ENCODE measurements at places on chromosomes 12 and 14.

GRCh38 chr14:64728106-64728505 is 23.9 kb downstream of the PLEKHG3 start:
- no peak for DNase-seq
- H3K27ac ChIP-seq, result no peak overlapping the region
- peaks cover 30% of the 10 kb centered on the region for H3K36me3 ChIP-seq
- H3K4me3 ChIP-seq, result no peak overlapping the region
- H3K27me3 ChIP-seq, result no peaks in the 10 kb centered on the region
- peaks cover 11% of the 10 kb centered on the region for H3K4me1 ChIP-seq

DNA sequence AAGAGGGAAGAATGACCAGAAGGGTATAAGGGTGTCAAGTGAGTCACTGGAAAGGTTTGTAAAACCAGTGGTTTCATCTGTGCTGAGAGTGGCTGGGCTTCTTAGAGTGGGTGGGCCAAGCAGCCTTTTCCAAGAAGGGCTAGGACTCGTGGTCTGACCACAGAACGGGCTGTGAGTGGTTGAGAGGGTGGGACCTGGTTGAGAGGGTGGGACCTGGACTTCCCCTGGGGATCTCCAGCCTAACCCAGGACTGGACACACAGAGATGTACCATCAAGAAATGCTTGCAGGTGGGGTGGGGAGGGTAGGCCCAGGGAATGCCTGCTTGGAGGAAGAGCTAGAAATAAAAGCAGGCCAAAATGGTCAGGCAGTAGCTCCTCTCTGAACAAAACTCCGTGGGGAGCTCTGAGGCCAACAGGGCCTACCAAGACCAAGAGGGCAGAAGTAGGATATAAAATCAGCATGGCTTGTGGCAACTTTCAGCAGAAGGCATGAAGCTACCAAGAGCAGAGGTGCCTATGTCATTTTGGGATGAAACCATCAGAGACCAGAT is 140.5 kb downstream of the FOXN3 start:
- DNase-seq, result no peak
- no peaks in the 10 kb centered on the region for H3K27me3 ChIP-seq
- H3K4me1 ChIP-seq, result no peaks in the 10 kb centered on the region
- H3K36me3 ChIP-seq, result peaks cover 4% of the 10 kb centered on the region

DNA sequence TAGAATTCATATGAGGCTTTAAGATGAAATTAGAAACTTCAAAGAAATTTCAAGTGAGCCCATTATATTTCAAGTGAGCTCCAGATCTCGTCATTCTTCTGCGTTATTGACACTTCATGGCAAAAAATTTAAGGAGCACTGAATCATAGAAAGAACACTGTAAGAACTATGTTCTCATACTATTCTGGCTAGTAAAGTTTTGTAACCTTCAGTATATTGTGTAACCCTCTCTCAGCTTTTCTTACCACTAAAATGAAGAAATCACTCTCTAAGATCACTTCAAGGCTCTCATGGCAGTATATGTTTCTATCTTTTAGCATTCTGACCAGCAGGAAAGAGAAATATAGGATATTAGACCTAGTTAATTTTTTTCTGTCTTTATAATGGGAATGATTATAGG is 6.3 kb downstream of the GPHN start:
- peaks cover 1% of the 10 kb centered on the region for H3K27me3 ChIP-seq
- no peak for DNase-seq
- no peaks in the 10 kb centered on the region for H3K36me3 ChIP-seq
- H3K4me1 ChIP-seq, result no peaks in the 10 kb centered on the region
- no peak overlapping the region for H3K4me3 ChIP-seq

DNA sequence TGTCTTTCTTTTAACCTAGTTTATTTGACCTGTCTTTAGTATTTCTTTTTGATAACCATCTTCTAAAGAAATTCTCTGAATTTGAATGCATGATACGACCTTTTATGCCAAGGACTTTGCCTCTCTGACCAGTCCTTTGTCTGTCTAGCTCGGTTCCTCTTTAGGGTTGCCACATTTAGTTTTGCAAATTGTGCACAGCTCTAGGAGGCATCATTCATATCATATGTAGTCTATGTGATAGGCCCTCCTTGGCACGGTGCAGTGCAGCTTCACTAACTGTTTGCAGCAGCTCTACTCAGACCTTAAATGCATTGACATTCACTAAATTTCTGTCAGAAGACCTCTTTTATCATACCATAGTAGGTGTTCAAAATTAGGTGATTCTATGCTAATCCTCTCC is 75.6 kb downstream of the USP15 start:
- DNase-seq, result no peak
- no peaks in the 10 kb centered on the region for H3K4me1 ChIP-seq
- H3K4me3 ChIP-seq, result no peak overlapping the region
- H3K27me3 ChIP-seq, result no peaks in the 10 kb centered on the region
- no peak overlapping the region for H3K27ac ChIP-seq
- no peaks in the 10 kb centered on the region for H3K36me3 ChIP-seq

- no peak overlapping the region for H3K4me3 ChIP-seq
- DNase-seq, result peak; percentile 83
- no peaks in the 10 kb centered on the region for H3K36me3 ChIP-seq
Observed at GRCh38 chr12:19643635-19644034, 204.3 kb downstream of the AEBP2 start.

DNA sequence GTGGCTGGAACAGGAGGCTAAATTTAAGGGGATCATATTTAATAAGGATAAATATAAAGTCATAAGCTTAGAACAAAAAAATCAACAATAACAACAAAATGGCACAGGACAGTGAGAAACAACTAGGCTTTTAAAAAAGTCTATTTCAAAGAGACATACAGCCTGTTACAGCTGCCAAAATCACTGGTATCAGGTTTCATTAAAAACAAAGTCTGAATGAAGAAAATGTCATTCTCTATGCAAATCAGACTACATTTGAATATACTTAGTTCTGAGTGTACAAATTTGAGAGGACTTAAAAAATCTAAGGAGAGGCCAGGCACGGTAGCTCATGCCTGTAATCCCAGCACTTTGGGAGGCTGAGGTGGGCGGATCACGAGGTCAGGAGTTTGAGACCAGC is 44.0 kb downstream of the TFCP2 start:
- peaks cover 6% of the 10 kb centered on the region for H3K36me3 ChIP-seq
- no peak overlapping the region for H3K27ac ChIP-seq
- no peak overlapping the region for H3K4me3 ChIP-seq

- no peaks in the 10 kb centered on the region for H3K36me3 ChIP-seq
- no peaks in the 10 kb centered on the region for H3K4me1 ChIP-seq
- DNase-seq, result no peak
- no peaks in the 10 kb centered on the region for H3K27me3 ChIP-seq
Observed at GRCh38 chr12:129036135-129036534, 182.9 kb downstream of the GLT1D1 start.

GRCh38 chr12:94812345-94812744 is 162.0 kb upstream of the TMCC3 start:
- DNase-seq, result no peak
- no peaks in the 10 kb centered on the region for H3K36me3 ChIP-seq
- H3K4me1 ChIP-seq, result 0 out of 2 replicates have a peak, but pooled peaks cover 1% of the 10 kb centered on the region

DNA sequence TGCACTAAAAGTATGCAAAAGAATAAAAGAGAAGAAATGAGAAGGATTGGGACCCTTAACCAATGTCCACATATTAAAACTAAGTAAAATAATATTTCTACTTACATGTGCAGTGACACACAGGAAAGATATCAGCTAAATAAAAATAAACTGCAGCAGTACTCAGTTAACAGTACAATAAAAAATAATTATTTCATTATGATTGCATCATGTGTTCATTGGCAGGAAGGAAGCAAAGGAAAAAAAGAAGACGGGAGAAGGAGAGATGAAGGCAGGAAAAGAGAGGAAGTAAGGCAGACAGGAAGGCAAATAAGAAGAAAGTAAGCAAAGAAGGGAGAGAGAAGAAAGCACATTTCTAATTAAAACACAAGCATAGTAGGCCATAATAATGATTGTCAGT is 33.0 kb downstream of the RASSF9 start:
- no peaks in the 10 kb centered on the region for H3K4me1 ChIP-seq
- no peak for DNase-seq
- H3K27ac ChIP-seq, result no peak overlapping the region

GRCh38 chr14:61264651-61265050 is 16.5 kb downstream of the TMEM30B start:
- no peaks in the 10 kb centered on the region for H3K4me1 ChIP-seq
- DNase-seq, result no peak
- no peaks in the 10 kb centered on the region for H3K27me3 ChIP-seq
- H3K36me3 ChIP-seq, result no peaks in the 10 kb centered on the region

DNA sequence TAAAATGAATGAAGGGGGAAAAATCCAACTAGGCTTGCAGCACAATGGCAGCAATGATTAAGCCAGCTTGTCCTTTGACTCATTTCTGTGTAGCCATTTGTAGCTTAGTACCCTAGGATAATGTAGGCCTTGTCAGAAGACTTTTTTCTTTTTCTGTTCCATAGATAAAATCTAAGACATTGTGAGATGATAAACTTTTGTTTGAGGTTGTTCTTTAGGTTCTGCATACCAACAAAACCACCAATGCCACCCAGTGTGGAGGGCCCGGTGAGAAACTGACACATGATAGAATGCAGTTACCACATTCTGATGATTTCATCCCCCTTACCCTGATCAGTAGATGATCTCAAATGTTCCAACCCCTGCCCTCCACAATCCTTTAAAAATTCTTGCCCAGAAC is 6.6 kb upstream of the KLRD1 start:
- H3K27ac ChIP-seq, result no peak overlapping the region
- H3K4me3 ChIP-seq, result no peak overlapping the region
- no peaks in the 10 kb centered on the region for H3K4me1 ChIP-seq
- no peaks in the 10 kb centered on the region for H3K36me3 ChIP-seq

- no peaks in the 10 kb centered on the region for H3K36me3 ChIP-seq
- H3K27me3 ChIP-seq, result no peaks in the 10 kb centered on the region
- 0 out of 2 replicates have a peak, but pooled peaks cover 2% of the 10 kb centered on the region for H3K4me1 ChIP-seq
- no peak overlapping the region for H3K27ac ChIP-seq
- no peak overlapping the region for H3K4me3 ChIP-seq
- peak; percentile 57 for DNase-seq
Observed at GRCh38 chr12:114186241-114187002, 219.5 kb downstream of the TBX5 start.

GRCh38 chr12:114406316-114406983 is 506 bp upstream of the TBX5 start:
- H3K4me1 ChIP-seq, result peaks cover 8% of the 10 kb centered on the region
- no peak for DNase-seq
- H3K27me3 ChIP-seq, result peaks cover 98% of the 10 kb centered on the region
- H3K4me3 ChIP-seq, result no peak overlapping the region
- H3K27ac ChIP-seq, result no peak overlapping the region

DNA sequence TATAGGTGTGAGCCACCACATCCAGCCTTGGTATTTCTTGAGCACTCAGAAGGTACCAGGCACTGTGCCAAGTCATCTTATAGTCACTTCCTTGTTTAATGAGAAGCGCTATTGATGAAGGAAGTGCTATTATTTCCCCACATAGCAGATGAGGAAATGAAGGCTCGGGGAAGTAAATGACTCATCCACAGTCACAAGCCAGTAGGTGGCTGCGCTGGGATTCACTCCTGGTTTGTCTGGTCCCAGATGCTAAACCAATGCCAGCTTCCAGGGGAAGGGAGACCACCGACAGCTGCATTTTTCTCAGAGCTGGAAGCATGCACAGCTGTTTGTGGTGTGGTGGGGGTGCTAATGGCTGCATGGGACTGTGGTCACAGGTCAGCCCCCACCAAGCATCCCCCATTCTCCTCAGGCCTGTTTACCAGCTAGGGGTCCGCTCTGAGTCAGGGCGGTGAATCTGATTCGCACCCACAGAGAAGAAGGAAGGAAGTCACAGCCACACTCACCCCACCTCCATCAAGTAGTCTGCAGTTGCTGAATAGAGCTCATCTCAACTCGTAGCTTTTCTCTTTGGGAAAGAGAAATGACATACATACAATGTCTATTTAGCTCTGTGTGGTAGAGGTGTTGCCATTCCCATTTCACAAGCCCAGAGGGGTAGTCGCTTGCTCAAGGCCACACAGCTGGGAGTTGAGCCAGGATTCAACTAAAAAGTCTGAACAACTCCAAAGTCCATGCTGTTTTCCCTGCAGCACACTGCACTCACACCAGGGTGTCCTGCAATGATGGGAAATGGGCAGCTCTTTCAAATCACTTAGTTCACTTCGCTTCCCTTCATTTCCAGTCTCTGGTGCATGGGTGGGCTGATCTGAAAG is 6.3 kb upstream of the LTBP2 start:
- no peaks in the 10 kb centered on the region for H3K4me1 ChIP-seq
- no peaks in the 10 kb centered on the region for H3K36me3 ChIP-seq
- DNase-seq, result no peak
- no peaks in the 10 kb centered on the region for H3K27me3 ChIP-seq
- H3K4me3 ChIP-seq, result no peak overlapping the region
- no peak overlapping the region for H3K27ac ChIP-seq

- no peak for DNase-seq
- no peak overlapping the region for H3K4me3 ChIP-seq
- H3K27ac ChIP-seq, result no peak overlapping the region
Observed at GRCh38 chr14:68306934-68307789, 485.7 kb downstream of the ZFP36L1 start.

DNA sequence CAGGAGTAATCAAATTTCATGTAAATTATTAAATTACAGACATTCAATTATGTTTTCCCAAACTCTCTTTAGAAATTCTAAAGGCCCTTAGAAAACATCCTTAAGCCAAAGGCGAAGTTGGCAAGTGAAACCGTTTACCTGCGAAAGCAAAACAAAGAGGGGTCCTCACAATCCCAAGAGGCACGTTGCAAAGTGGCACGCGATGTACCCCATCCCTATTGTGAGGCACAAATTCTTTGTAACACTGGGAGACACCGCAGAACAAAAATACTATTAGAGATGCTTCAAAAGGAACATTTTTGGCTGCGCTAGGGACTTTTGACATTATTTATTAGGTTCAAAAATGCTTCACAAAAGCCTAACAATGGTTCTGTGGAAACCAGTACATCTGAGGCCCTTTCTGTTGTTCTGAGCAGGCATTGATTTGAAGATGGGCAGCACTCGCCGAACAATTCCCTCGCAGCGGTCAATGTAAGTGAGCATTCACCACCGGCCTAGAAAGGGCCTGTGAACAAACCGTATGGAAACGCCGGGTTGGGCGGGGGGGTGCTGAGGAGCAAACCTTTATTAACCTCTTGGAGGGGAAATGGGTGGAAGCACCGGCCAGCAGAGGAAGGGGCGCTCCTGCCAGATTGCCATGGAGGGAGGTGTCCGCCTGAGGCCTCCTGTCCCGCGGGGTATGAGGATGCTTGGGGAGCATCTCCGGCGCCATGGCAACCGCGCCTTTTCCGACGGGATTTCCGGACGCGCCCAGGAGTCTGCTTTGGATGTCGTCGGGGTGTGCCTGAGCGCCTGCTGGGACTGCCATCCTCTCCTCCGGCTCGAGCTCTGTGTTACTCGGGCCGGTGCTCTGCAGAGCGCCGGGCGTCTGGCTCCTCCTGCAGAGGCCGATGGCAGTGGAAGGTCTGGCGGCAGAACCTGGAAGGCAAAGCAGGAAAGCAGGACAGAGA is 193.9 kb downstream of the C12orf42 start:
- H3K27ac ChIP-seq, result no peak overlapping the region
- no peaks in the 10 kb centered on the region for H3K36me3 ChIP-seq
- peak overlapping the region; percentile 15 for H3K4me3 ChIP-seq
- H3K27me3 ChIP-seq, result no peaks in the 10 kb centered on the region
- peak; percentile 48 for DNase-seq
- no peaks in the 10 kb centered on the region for H3K4me1 ChIP-seq
